ENCODE measurements at places on chromosomes 6 and 20.
A peak's percentile ranks its signal among the peaks of the same experiment; 100 is the strongest.

GRCh38 chr20:56629464-56630085 is 469 bp downstream of the TFAP2C start:
- DNase-seq = no peak

DNA sequence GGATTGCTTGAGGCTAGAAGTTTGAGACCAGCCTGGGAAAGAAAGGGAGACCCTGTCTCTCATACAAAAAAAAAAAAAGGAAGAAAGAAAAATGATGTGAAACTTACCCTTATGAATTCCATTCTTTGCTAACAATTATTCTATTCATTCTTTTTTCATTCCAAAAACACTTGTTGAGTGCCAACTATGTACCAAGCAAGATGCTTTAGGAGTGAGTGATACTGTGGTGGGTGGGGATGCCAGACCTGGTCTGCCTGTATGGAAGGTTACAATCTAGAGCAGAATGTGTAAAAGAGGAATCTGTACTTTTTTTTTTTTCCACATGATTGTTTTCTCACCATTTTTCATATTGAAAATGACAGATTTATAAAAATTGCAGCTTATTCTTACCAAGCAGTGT is 73.8 kb upstream of the TULP1 start:
- no peak for DNase-seq

DNA sequence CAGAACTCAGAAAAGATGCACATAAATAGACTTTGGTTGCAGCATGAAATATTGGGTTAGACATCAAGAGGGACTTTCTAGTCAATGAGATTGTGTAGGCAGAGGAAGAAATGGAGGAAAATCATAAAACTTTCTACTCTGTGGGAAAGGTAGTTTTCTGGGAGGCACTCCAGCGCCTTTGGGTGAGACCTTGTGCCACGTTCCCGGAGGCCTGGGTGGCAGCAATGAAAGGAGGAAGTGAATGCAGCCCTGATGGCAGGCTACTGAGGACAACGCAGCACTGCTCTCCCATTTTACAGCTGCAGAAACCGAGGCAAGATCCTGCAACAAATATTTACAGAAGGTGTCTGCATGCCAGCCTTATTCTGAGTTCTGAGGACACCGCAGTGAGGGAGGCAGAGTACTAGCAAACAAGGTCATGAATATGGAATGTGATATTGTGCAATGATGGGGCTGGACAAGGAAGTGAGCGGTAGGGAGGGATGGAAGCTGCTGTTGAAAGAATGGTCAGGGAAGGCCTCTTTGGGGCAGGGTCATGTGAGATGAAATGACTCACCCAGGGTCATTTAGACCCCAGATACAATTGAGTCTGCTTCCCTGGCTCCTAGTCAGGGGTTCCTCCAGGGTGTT is 159.1 kb downstream of the TFAP2C start:
- no peak for DNase-seq

GRCh38 chr6:97023982-97024381 is 99.5 kb downstream of the KLHL32 start:
- DNase-seq = no peak

- DNase-seq = peak; percentile 17
Measured at GRCh38 chr6:111985202-111985731, 68.6 kb upstream of the CCN6 start.
